ENCODE measurements at places on chromosomes 1 and 21.

GRCh38 chr1:25817840-25818501 lies 1.8 kb upstream of the MTFR1L start:
- no peak for DNase-seq

- DNase-seq, result no peak
These were observed 1019.6 kb downstream of the PLA2G4A start for GRCh38 chr1:187848321-187848720.

DNA sequence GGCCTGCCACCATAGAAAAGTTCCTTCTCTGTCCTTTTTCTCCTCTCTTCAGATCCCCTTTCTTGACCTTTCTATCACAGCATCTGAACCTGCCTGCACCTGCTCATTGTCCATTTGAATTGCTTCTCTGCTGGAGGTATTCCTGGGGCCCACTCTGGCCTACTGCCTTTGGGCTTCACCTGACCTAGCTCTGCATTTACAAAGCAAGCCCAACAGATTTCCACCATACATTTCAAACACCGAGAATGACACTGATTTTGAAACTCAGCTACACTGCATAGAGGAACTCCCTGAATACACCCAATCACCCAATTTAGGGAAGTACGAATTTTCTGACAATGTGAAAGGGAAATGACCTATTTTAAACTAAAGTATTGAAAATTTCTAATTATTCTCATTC lies 284.5 kb upstream of the USP25 start:
- DNase-seq, result no peak

DNA sequence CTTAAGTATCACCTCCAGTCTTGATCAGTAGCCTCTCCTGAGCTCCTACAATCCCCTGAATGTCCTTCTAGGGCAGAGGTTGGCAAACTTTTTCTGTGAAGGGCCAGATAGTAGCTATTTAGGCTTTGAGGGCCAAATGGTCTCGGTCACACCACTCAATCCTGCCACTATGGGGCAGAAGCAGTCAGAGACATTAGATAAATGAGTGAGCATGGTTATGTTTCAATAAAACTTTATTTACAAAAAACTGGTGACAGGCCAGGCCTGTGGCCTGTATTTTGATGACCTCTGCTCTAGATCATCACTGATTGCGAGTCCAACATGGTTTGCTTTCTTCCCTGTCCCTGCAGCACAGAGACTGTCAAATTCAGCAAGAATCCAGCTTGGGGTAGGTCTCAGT lies 36.3 kb downstream of the LRP8 start:
- DNase-seq, result no peak

GRCh38 chr1:180397175-180397574 lies 105.2 kb downstream of the ACBD6 start:
- no peak for DNase-seq

GRCh38 chr1:37480581-37481288 lies 6.4 kb downstream of the ZC3H12A start:
- no peak for DNase-seq

- DNase-seq, result no peak
These were observed 26.6 kb downstream of the FAM151A start for GRCh38 chr1:54596756-54597155.

GRCh38 chr1:156944268-156944667 lies 23.8 kb downstream of the LRRC71 start:
- DNase-seq, result no peak

DNA sequence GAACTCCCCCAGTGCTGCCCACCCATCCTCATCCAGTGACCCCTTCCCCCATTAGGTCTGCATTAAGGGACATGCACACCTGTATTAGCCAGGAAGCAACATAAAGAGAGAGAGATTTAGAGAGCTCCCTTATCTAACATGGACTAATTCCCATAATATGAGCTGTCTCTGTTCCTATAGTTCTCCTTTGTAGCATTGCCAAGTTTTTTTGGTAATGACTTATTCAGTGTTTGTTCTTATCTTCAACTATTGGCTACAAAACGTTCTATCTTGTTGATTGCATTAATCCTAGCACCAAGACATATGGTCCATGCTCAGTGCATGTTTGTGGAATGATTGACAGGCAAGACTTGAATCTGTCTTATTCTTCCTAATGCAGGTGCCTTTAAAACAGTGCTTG lies 264.0 kb downstream of the ADGRL2 start:
- no peak for DNase-seq

GRCh38 chr21:35885942-35886541 lies 174.3 kb downstream of the SETD4 start:
- DNase-seq, result no peak

- DNase-seq, result no peak
These were observed 6.4 kb downstream of the ADARB1 start for GRCh38 chr21:45080639-45081414.

GRCh38 chr1:235054936-235055335 lies 73.7 kb downstream of the TOMM20 start:
- no peak for DNase-seq

- no peak for DNase-seq
These were observed 55.9 kb downstream of the MACO1 start for GRCh38 chr1:25486602-25487001.

DNA sequence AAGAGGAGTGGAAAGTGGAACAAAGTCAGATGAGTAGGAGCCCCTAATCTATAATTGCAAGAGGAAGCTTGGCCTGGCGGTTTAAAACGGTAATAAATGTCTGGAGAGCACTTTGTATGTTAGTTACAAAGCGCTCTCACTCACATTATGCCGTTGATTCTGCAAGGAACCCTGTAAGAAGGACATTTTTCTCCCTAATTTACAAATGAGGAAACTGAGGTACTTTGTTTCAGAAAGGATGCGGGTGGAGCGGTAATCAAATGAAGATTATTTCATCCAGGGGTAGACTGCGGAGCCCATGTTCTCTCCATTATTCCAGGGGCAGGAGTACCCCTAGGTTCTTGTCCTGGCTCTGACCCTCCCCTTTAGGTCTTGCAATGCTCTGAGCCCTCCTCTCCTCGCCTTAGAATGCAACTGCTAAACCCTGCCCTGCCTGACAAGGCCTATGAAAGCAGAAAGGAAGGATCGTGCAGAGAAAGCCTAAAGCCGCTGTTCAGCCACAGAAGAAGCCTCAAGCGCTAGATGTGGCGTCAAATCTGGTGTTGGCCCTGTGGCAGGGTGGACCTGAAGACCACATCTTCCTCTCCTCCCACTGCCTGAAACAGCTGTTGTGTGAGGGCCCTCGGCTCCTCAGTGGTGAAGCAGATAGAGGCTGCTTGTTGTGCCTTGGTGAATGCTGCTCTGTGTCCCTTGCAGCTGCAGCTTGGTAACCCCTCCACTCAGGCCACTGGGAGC lies 588 bp upstream of the PACC1 start:
- no peak for DNase-seq

GRCh38 chr1:111480674-111481073 lies 6.9 kb downstream of the C1orf162 start:
- DNase-seq, result no peak

- DNase-seq, result no peak
These were observed 118.8 kb upstream of the IRF2BP2 start for GRCh38 chr1:234728740-234729139.

All from mesothelial cell of epicardium (in vitro differentiated cells).